ENCODE measurements at places on chromosomes 3 and 15.
A peak's percentile ranks its signal among the peaks of the same experiment; 100 is the strongest.

DNA sequence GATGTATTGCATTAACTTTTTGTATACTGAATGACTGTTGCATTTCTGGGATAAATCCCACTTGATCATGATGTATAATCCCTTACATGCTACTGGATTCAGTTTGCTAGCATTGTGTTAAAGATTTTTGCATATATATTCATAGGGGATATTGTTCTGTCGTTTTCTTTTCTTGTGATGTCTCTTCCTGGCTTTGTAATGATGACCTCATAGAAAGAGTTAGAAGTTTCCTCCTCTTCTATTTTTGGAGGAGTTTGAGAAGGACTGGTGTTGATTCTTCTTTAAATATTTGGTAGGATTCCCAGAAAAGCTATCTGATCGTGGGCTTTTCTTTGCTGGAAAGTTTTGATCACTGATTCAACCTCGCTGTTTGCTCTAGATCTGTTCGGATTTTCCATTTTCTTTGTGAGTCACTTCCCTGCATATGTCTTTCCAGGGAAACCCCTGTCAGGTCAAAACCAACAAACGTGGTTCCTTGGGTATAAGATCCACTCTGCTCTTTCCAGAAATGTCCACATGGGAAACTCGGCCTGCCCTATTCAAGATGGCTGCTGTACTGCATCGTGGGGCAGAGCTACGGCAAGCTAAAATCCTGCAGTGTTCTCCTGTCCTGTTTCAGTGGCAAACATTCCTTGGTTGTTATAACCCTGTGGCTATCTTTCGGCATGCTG lies 120.4 kb downstream of the GABRG3 start:
- DNase-seq = no peak

DNA sequence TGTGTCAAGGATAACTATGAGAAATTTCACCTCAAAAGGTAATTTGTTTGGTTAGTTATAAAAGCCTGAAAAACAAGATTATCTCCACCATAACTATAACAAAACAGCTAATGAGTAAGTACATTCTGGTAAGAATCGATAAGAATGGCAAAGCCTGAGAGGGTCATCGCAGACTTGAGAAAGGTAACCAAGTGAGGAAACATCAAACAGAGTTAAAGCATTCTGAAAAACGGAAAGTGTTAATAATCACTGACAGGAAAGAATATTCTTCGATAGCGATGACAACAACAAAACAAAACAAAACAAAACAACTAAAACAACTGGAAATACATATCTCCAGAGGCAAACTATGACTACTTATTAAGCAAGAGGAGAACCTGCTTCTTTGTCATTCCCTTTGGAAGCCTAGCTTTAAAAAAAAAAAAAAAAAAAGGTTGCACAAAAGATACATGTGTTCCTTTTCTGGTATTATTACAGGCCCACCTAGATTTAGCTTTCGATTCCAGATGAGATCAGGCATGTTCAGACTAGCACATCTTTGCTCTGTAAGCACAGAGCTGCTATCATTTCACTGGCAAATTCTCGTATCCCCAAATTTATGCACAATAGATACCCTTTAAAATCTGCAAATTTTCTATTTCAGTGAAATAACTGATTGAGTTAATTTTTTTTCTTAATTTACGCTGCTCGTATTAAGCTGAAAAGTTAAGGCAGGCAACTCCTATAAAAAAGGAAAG lies 155.6 kb downstream of the TIGIT start:
- no peak for DNase-seq

DNA sequence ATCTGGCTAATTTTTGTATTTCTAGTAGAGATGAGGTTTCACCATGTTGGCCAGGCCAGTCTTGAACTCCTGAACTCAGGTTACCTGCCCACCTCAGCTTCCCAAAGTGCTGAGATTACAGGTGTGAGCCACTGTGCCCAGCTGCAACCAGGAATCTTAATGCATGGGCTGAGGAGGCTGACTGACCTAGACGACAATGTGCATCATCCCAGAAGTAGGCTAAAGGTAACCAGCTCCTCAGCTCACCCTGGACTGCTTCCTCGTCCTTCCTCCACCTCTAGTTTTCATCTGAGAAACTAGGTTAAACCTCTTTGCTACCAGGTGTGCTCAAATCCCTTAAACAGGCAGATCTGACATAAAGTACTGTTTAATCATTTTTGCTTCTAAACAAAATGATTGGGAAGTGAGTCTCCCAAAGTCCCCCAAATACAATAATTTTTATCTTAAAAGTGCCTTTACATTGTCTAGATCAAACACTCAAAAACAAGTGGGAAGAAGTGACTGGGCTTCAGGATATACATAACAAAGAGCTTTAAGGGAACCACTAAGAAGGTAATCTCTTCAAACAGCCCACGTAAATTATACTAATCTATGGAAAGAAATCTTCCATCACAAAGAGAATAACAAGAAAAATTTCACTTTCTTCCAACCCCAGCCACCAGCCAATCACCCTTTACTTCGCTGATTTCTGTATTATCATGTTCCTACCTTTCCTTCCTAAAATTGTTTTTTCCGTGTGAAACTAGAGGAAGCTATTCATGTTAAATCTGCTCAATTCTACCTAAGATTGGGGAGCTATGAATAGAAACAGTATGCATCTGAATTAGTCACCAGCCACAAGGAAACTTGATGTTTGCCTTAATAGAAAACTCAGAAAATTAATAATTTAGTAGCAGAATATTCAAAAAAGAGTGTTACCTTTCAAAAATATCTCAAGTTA lies 34.7 kb downstream of the IGF2BP2 start:
- no peak for DNase-seq

- DNase-seq = peak; percentile 30
Measured at GRCh38 chr3:34015204-34016142, 217.0 kb downstream of the PDCD6IP start.

DNA sequence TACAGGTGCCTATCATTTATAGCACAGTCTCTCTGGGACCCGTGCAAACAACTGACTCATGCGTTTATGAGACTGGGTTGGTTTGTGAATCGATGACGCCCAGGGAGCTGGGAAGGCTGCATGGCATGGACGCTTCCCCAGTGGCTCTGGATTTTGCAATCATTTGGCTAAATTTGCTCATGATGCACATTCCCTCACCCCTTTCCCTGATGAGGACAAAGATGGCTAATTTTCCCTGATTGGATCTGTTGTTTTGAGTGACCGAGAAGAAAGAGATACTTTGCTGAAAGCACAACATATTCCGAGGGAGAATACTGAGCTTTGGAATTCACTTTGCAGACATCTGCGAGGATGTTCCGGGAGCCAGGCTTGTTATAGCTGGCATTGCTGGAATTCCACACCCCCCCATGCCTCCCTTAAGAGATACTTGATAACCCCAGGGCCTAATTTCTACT lies 51.1 kb downstream of the CGNL1 start:
- DNase-seq = no peak

- DNase-seq = no peak
Measured at GRCh38 chr15:28020644-28021043, 78.5 kb downstream of the OCA2 start.

- no peak for DNase-seq
Measured at GRCh38 chr15:69665641-69666111, 213.1 kb downstream of the RPLP1 start.

All from HEK293T (cell line).